ENCODE measurements at places on chromosomes 3 and 15.

DNA sequence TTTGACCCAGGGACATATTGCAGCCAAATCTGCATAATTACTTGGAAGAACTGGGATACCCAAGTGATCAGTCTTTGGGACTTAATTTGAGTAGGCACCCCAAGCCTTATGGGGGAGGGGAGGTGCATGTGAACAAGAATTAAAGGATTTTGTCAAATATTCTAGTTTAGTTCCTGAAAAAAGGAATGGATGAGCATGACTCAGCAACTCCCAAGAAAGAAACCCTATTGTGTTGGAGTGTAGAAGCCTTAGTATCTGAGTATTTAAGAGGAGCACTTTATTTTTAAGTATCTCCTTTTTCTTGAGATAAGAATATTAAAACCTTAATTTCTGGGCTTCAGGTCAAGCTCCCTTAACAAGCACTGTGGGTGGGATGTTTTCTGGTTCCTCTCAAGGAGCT lies 222.4 kb downstream of the CD47 start:
- DNase-seq, result no peak

DNA sequence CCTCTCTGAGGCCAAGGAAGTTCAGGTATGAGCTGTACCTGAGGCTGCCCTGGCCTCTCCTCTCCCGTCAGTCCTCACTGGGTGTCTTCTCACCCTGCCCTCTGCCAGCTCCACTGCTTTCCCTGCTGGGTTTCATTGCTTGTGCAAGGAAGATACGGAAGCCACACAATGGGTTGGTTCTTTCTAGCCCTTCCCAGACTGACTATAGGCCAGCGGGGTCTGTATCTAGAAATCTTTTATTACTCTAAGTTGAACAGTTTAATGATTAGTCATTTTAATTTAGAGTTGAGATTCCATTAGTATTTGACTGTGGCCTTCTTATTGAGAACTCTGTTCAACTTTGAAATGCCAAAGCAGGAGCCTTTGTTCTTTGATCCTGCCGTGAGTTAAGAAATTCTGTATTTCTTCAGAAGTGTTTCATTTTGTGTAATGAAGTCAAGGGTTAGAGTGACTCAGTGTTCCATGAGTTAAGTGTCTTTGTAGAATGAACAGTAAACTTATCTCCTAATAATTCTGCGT lies 16.2 kb downstream of the C3orf62 start:
- no peak for DNase-seq

- DNase-seq, result no peak
Observed at GRCh38 chr3:79724206-79724605, 43.6 kb downstream of the ROBO1 start.

GRCh38 chr3:149122721-149123578 lies 6.5 kb upstream of the HPS3 start:
- DNase-seq, result no peak

- DNase-seq, result no peak
Observed at GRCh38 chr3:109278546-109278945, 37.8 kb downstream of the DPPA2 start.

DNA sequence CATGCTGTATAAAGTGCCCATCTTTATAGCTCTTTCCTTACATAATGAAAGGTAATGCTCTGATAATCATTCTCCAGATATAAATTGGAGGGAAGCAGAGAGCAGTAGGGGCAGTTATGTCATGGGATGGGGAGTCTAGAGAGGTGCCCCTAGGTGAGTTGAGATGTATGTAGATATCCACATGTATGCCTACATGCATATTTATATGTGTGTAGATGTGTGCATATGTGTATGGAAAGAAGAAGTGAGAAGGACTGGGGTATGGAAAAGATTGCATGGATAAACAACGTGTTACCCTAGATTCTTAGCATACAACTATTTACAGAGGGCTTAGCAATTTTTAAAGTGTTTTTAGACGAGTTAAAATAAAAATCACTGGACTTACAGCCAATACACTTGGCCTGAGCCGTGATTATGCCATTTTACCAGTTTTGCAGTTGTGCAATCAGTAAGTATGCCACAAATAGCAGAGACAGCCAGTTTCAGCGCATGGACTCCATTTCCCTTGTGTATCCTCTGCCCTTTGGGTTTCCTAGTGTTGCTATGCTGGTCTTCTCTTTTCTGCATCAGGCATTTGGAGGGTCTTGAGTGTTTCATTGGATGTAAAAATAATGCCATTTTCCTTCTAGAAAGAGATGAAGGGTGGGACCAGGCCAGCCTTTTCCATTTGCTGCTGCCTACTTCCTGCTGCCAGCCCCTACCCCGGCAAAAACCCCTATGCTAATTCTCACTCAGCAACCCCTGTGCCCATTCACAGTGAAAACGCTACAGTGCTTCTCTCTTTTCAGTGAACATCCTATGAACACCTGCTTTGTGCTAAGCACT lies 199.4 kb upstream of the NR2E3 start:
- DNase-seq, result no peak

GRCh38 chr3:31680072-31680870 lies 147.5 kb downstream of the STT3B start:
- no peak for DNase-seq

Data from Caco-2 (cell line).